ENCODE measurements at places on chromosomes 5 and 9.

DNA sequence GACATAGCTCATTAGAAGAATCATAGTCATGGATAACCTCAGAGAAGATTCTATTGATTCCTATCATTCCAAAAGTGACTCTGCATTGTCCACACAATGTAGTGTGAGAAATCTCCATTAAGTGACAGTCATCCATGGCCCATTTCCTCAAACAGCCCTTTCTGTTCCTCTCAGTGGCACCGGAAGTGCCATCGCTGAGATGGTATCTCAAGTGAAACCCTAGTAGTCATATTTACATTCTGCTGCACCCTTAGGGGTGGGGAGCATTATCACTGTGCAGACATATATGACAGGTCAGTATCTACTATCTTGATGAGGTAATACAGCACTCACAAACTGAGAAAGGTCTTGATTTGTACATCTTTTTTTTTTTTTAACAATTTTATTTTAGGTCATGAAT lies 55.4 kb upstream of the MIER3 start:
- no peak for DNase-seq

- DNase-seq, result no peak
These were observed 137.6 kb downstream of the UGCG start for GRCh38 chr9:112034216-112034611.

GRCh38 chr9:116238776-116239340 lies 85.3 kb downstream of the PAPPA start:
- DNase-seq, result no peak

DNA sequence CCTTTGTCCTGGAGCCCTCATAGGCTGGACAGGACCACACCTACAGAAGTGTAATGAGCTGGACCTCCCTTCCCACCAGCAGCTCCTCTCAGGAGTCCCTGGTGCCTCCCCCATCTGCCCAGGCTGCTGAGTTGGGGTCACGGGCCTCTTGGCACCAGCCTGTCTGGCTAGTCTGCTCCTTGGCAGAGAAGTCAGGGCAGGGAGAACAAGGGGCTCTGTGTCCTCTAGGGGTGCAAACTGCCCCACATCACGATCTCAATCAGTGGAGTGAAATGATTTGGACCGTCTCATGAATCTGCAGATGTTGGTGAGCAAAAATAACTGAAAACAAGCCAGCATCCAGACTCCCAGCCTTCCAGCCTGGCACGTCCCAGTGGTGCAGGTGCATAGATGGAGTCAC lies 14.9 kb upstream of the GFPT2 start:
- no peak for DNase-seq

- no peak for DNase-seq
These were observed 74.5 kb downstream of the EPB41L4A start for GRCh38 chr5:112344540-112344939.

DNA sequence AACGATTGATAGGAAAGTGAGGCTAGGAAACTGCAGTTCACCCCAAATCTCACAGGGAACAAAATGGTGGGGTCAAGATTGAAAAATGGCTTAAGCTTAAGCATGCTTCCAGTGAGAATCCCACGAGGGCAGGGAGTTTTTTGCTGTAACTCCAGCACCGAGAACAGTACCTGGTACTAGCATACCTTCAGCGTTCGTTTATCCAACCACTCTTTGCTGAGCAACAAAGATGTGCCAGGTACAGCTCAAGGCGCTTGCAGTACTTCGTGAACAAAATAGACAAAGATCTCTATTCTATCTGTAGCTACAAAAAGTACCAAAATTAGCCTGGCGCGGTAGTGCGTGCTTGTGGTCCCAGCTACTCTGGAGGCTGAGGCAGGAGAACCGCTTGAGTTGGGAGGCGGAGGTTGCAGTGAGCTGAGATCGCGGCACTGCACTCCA lies 778 bp upstream of the PPP6C start:
- DNase-seq, result no peak

Data from ecto neural progenitor cell (in vitro differentiated cells).